H54 (cell line): ENCODE measurements at places on chromosomes 7 and 10.
A peak's percentile ranks its signal among the peaks of the same experiment; 100 is the strongest.

DNA sequence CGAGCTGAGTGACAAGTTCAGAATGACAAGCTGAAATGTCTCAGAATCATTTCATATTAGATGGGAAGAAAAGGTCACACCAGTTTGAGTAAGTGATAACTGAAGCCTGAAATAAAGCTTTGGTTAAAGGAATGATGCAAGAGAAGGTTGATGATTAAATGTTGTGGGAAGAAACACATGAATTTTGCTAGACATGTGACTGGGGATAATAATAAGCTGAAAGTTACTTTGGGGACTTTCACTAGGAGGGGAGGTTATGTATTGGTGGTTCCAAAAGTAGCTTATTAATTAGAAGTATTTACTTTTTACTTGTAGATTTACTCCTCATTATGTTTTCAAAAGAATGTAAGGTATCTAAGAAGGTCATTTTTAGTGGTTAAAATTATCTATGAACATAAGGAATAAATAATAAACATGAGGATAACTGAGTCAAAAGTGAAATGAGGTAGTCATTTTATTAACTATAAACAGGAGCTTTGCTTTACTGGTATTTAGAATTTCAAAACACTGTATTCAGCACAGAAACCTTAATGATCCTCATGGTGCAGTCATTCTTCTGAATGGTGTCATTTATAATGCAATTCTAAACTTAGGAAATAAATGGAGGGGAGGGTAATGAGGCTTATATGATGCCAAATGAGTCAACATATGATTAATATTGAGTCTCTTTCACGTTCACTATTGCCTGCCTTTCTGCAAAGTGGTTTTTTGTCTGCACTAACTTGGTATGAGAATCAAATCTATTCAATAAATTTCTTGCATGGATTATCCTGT is 63.7 kb downstream of the PRKG1 start:
- no peak for DNase-seq

GRCh38 chr7:44808914-44809393 is 12.5 kb downstream of the PPIA start:
- DNase-seq = no peak

- no peak for DNase-seq
These were observed 762.0 kb downstream of the SORCS1 start for GRCh38 chr10:106402458-106402857.

GRCh38 chr10:72058989-72059842 is 29.1 kb downstream of the SPOCK2 start:
- no peak for DNase-seq

- DNase-seq = peak; percentile 8
These were observed 928 bp upstream of the CSTF2T start for GRCh38 chr10:51700228-51700817.

DNA sequence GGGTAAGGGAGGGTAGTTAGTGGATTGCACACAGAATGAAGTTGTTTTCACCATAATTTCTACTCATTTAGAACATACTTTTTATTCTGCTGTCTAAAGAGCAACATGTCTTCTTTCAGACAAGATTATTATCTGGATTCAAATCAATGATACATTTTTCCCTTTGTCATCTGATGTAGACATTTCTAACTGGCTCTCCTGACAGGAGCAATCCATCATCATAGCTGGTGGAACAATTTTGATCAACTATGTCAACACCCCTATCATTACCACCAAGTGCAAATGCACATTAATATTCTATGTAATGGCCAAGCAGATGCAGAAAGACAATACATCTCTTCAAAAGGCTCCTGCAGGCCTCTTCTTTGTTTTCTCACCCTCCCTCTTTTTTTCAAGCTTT is 672.9 kb upstream of the LRRTM3 start:
- DNase-seq = no peak

DNA sequence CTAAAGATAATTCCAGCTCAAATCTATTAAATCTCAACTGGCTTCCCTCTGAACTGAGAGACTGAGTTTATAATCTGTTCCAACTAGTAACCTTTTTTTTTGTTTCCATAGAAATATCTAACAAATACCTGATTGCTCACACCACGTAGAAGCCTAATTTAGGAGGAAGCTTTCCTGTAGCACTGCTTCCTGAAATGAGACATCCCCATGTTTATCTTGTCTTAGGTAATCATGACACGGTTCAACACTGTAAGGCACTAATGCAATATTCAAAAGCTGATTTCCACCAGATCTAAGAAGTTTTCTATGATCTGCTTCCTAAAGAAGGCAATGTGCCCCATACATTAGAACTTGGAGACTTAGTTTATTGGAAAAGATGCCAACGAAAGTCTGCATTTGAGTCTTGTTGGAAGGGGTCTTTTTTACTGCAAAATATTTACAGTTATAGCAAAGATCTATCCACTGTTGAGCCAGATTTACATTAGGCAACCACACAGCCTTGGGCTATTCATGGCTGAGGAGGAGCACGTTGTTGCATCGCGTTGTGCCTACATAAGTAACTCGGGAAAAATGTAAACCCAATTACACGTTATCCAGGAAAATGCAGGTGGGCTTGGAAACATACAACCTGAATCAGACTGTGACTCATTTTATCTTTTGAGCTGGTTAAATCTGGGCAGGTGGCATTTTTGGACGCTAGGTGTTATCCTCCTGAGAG is 66.3 kb downstream of the VIPR2 start:
- no peak for DNase-seq

- no peak for DNase-seq
These were observed 290.5 kb upstream of the LRGUK start for GRCh38 chr7:133836666-133837065.

DNA sequence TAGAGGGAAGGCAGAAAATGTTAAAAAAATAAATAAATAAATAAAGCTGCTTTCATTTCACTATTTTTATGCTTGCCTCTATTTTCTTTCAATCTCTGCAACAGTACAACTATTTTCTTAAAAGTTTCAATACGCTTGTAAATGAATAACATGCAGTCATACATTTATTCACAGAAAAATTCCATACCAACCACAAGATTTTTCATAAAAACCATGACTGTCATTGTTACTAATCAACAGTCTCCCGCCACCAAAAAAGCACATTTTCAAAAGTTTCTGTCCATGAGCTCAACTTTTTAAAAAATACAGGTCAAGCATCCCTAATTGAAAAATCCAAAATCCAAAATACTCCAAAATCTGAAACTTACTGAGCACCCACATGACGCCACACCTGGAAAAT is 5.3 kb downstream of the PARD3 start:
- DNase-seq = no peak
